ENCODE measurements at places on chromosomes 16 and 17.

DNA sequence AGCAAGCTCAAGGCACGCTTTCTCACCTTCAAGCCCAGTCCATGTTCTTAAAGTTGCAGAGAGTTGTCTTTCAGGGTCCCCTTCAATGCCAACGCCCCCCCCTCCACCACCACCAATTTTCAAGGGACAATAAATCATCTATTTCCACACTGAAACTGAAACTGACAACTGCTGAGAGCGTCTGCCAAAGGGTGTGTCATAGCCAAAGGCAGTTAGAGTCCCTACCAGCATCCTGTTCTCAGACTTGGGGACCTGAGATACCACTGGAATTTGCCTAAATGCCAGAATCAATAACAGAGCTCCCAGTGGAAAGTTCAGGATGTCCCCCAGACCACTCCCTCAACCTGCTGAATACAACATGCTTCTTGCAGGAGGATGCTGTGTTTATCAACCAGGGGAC lies 133.2 kb upstream of the SOX9 start:
- no peak for DNase-seq

DNA sequence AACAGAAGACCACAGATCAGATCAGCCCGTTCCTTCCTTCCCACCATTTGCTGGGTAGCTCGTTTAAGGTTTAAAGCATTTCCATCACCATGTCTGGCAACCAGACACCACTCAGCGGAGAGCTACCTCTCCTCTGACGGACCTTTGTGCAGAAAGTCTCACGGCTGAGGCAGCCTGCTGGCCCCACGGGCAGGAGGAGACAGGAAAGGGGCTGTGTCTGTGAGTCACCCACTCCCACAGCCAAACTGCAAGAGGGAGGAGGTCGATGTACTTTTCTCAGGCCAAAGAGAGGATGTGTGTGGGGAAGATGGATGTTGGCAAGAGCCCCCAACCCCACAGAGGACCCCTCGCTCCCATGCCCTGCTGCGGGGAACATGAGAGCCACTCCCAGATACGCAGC lies 92.1 kb downstream of the ZNF423 start:
- no peak for DNase-seq

DNA sequence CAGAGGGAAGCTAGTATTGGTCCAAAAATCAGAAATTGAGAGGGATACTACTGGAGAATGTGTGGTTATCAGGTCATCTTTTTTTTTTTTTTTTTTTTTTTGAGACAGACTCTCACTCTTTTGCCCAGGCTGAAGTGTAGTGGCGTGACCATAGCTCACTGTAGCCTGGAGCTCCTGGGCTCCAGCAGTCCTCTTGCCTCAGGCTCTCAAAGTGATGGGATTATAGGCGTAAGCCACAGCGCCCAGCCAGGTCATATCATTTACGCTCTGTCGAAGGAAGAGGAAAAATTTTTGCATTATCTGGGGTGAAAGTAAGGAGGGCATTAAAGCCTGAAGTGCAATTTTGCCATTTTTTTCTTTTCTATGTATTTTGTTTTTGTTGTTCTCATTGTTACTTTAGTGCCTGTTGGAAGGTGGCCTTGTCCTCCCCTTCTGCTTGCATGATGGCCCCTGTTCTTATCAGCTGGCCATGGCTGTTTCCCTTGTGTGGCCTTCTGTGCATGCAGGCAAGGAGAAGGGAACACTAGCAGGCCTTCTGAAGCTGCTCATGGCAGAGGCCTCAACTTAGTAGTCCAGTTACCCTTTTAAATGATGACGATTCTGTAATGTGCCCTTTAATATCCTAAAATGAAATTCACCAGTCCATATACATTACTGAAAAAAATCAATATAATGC lies 118.3 kb downstream of the SPECC1 start:
- DNase-seq = no peak

- no peak for DNase-seq
Measured at GRCh38 chr16:55012362-55012761, 81.7 kb downstream of the IRX5 start.

GRCh38 chr17:18167421-18167820 lies 16.2 kb upstream of the ALKBH5 start:
- no peak for DNase-seq

- DNase-seq = no peak
Measured at GRCh38 chr16:67271446-67271845, 7.9 kb upstream of the PLEKHG4 start.

DNA sequence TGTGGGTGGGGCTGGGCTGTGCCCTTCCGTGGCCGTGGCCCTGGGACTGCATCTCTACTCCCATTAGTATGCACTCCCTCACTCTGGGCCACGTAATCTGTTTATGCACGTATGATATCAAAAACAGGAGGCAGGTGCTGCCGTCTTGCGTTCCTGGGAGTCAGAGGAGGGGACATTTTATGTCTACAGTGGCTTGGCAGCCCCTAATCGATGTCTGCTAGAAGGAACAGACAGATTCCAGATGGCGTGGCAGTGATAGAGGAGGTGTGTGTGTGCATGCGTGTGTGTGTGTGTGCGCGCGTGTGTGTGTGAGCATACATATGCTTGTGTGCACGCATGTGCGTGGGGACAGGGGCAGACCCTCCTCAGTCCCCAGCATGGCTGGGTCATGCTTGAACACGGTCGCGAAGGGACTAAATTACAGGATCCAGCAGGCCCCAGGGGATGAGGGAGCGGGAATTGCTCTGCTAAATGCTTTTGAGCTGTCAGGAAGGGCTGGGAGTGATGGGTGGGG lies 44.7 kb downstream of the SREBF1 start:
- no peak for DNase-seq

- DNase-seq = no peak
Measured at GRCh38 chr17:8275421-8276290, 12.8 kb upstream of the RANGRF start.

DNA sequence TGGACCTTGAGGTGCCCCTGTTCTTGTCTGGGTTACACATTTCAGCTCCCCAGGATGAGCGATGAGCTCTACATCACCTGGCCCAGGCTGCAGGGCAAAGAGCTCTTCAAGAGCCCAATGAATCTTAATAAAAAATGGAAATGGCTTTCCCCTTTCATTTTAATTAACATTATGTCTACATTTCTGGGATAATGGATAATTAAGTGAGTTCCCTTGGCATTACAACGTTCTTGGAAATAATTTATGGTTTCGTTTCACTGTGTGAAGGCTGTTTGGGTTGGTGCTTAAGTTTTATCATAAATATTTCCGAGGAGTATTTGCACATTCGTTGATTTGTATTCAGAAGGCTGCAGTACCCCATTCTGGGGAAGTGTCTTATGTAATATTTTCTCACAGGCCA lies 678.3 kb upstream of the EEF2KMT start:
- no peak for DNase-seq

Measured in GF-D8 (cell line).